ENCODE measurements at places on chromosomes 4 and X. TPM values are rescaled to one million over a fixed set of nuclear protein-coding genes. Genes with fewer than 3 reads are reported as not detected.

The PPARGC1A gene
- polyA plus RNA-seq = 12.2 TPM

The NPY2R gene
- polyA plus RNA-seq = 1.1 TPM

The MAGEB10 gene
- not detected for polyA plus RNA-seq

The MND1 gene
- 10.5 TPM for polyA plus RNA-seq

The RAB41 gene
- polyA plus RNA-seq = 2.2 TPM

The MCF2 gene
- polyA plus RNA-seq = 13.8 TPM

The CNGA1 gene
- 0.49 TPM for polyA plus RNA-seq

The SOX3 gene
- polyA plus RNA-seq = 4.4 TPM

The NSDHL gene
- polyA plus RNA-seq = 49.5 TPM

The TLL1 gene
- polyA plus RNA-seq = 1.2 TPM

The NUDT9 gene
- polyA plus RNA-seq = 44.8 TPM

The SHROOM3 gene
- polyA plus RNA-seq = 17.2 TPM

The UGT2B17 gene
- not detected for polyA plus RNA-seq

The PNMA6F gene
- 7.4 TPM for polyA plus RNA-seq

The TMSB15C gene
- 17.3 TPM for polyA plus RNA-seq

The GRPEL1 gene
- 37.4 TPM for polyA plus RNA-seq

The ADGRL3 gene
- 111 TPM for polyA plus RNA-seq

The XG gene
- 0.30 TPM for polyA plus RNA-seq

The RNF128 gene
- polyA plus RNA-seq = 7.6 TPM

The ATP8A1 gene
- polyA plus RNA-seq = 70.9 TPM

The FAM149A gene
- polyA plus RNA-seq = 30.2 TPM

- no peak for DNase-seq
These were observed 35.0 kb upstream of the MAML3 start for GRCh38 chr4:140188975-140189374.

DNA sequence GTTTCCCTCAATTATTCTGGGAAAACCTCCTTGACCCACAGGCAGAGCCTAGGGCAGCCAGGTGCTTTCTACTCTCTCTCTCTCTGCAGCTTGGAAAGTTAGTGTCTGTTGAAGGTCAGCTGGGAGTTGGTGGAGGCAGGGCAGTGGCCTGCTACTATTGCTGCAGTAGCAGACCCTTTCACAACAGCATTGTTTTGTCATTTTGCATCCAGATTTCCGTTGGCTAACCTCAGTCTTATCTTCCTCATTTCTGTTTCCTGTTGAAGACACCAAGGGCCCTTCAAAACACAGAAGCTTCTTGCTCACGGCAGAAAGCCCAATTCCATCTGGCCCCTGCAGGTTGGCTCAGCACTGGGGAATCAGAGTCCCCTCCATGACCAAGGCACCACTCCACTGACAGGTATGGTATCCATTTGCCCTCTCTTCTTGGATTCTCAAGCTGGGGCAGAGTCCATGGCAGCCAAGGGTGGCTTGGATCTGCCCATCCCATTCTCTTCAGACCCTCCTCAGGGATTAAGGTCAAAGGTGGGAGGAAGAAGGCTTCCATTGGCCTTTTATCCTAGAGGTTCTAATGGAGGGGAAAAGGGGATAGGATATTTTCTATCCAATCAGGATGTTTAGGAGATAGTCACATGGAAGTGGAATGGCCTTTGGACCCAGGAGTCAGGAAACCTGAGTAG lies 24.6 kb downstream of the VSIG4 start:
- no peak for DNase-seq

GRCh38 chr4:98937986-98938720 lies 9.2 kb upstream of the EIF4E start:
- DNase-seq = no peak

- DNase-seq = no peak
These were observed 100.8 kb upstream of the TENM3 start for GRCh38 chr4:182142176-182143085.

GRCh38 chrX:128518508-128518907 lies 466.3 kb upstream of the ACTRT1 start:
- peak; percentile 1 for DNase-seq

- no peak for DNase-seq
These were observed 20.9 kb downstream of the MAPK10 start for GRCh38 chr4:86338989-86339388.

DNA sequence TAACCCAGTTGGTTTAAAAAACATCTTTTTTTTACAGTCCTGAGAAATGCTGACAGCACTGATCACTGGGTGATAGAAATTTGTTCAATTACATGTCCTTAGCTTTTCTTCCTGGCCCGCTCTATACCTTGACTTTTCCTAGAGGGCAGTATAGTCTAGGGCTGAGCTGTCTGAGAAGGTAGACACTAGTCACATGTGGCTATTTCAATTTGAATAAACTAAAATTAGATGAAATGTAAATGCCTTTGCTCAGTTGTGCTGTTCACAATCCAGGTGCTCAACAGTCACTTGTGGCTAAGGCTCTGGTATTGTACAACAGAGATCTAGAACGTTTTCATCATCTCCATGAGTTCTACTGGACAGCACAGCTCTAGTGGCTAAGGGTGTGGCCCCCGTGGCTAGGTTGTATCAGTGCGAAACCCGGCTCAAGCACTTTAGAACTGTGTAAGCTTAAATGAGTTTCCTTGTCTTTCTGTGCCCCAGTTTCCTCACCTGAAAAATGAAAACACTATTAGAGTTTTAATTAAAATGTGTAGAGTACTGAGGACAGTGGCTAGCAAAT lies 111.6 kb upstream of the WDR17 start:
- no peak for DNase-seq

GRCh38 chrX:143287236-143287635 lies 230.0 kb downstream of the SPANXN3 start:
- no peak for DNase-seq

DNA sequence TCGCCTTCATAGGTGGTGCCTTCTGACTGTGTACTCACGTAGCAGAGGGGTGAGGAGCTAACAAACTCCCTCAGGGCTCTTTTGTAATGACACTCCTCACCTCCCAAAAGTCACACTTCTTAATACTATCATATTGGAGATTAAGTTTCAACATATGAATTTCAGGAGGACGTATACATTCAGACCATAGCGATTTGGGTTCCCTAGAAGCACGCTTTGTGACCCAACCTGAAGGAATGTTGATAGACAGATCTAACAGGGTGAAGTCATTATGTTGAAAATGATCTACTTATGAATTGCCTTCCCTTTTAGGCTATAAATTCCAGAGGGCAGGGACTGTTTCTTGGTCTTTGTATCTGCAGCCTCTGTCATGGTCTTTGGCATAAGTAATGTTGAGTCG lies 3.2 kb upstream of the KLHL34 start:
- DNase-seq = no peak

- no peak for DNase-seq
These were observed 7.4 kb downstream of the HERC3 start for GRCh38 chr4:88599714-88600113.

- DNase-seq = no peak
These were observed 45.5 kb upstream of the KLF3 start for GRCh38 chr4:38618505-38618904.

- no peak for DNase-seq
These were observed 440.3 kb downstream of the ZIC3 start for GRCh38 chrX:138006180-138006579.

DNA sequence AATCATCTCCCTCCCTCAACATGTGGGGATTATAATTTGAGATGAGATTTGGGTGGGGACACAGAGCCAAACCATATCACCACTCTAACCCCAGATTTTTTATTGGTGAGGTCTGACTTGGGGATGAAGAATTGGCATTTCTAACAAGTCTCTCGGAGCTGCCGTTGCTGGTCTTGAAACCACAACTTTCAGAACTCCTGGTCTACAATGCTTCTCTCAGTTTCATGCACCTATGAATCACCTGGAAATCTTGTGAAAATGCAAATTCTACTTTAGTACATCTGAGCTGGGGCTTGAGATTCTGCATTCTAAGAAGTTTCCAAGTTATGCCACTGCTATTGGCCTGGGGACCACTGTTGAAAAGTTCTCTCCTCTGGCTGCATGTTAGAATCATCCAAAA lies 78.6 kb downstream of the PALLD start:
- no peak for DNase-seq

- no peak for DNase-seq
These were observed 549.4 kb upstream of the GALNT7 start for GRCh38 chr4:172619218-172619617.

DNA sequence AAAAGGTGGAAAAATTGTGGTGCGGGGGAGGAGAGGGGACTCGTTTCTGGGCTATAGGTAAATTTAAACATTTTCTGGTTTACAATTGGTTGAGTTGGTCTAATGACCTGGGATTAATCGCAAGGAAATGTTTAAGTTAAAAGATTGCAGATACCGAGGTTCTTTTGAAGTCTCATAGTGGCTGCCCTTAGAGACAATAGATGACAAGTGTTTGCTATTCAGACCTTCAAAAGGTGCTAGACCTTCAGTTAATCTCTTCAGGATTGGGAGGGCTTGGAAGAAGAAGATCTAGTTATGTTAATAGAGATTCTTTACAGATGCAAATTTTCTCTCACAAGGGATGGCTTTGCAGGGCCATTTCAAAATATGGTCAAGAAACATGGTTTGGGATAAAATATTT lies 2286.1 kb upstream of the AGA start:
- no peak for DNase-seq

DNA sequence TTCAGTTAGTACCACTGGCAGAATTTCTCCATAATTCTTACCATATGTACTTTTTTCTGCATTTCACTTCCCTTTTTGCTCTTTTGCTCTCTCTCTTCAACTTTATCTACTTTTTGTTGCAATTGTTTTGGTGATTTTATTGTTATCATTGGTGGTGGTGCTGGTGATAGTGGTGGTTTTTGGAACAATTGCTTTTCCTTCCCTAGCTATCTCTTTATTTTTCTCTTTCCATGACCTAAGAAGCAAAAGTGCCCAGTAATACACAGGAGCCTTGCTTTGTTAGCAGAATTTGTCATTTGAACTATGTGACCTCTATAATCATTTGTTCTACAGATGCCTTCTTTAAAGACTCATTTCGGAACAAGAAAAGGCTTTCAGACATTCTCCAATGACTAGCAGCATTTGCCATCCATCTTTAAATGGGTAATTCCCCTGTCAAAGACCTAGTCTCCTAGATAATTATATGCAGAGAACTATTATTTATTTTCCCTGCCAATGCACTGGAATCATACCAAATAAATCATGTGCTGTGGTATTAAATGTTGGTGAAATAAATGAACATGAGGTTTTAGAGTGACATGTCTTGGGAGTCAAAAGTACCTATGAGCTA lies 154.5 kb downstream of the GASK1B start:
- no peak for DNase-seq

DNA sequence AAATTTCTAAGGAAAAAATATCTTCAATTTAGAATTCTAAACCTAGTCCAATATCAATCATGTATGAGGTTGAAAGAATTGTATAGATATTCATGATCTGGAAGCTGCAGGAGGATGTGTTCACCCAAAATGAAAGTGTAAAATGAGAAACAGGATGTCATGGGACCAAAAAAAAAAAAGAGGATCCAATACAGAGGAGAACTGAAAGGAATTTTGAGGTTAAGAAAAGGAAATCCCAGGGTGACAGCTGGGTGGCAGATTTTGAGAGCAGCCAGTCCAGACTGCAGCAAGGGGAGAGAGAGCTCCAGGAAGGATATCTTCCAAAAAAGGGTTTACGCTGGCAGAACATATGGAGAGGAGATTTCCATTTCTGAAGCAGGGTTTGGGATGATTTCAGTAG lies 38.9 kb downstream of the TLR10 start:
- DNase-seq = no peak

DNA sequence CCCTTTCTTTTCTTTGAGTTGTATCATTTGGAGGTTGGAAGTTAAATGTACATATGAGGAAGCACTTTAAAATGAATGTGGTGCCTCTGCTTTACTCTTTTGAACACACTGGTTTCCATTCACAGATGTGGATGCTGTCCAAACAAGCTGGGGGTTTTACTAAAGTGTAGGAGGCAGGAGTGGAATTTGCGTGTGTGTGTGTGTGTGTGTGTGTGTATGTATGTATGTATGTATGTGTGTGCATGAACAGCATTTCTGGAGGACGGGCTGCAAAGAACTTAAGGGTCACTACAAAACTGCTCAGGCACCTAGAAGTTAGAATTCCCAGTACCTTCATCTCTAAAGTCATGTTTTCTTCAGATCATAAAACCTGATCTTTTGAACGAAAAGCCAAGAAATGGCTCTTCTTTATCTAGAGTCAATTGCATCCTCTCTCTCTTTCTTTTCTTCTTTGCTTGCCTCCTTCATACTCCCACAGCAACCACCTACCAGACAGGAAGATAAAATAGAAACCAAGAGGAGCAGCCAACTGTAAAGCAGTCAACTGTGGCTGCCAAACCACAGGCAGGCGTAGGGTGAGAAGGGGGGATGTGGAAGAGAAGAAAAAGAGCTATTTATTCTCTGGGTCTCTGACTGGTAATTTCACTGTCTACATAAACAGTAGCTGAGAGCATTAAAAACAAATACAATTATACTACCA lies 177.0 kb upstream of the RASGEF1B start:
- peak; percentile 56 for DNase-seq

- DNase-seq = no peak
These were observed 450.5 kb upstream of the FGF16 start for GRCh38 chrX:76996641-76997040.

- peak; percentile 33 for DNase-seq
These were observed 41.3 kb upstream of the GPC3 start for GRCh38 chrX:134026565-134027311.

DNA sequence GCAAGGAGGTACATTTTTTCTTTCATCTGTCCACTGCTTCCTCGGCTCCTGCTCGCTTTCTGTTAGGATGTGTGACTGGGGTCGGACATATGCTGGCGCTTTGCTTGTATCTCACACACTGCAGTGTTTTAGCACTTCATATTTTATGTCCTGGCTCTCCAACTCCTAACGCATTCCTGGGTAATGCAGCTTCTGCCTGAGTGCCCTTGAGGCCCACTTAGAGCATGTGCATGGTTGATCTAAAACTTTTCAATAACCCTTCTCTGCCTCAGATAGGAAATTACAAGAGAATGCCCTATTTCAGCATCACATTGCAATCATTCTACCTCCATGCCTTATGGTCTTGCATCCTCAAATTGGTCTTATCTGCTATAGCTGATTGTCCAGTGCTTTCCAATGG lies 65.3 kb downstream of the NEIL3 start:
- peak; percentile 52 for DNase-seq

GRCh38 chr4:10104211-10104990 lies 12.2 kb downstream of the WDR1 start:
- DNase-seq = no peak

GRCh38 chr4:169238445-169238844 lies 32.3 kb downstream of the SH3RF1 start:
- DNase-seq = no peak

- DNase-seq = no peak
These were observed 413 bp downstream of the PDK3 start for GRCh38 chrX:24465532-24465865.

- DNase-seq = no peak
These were observed 109.6 kb downstream of the TMEM144 start for GRCh38 chr4:158319880-158320279.

Data from spinal cord (tissue), 10 donors.